Putamen (tissue), 1 donor: ENCODE measurements at places on chromosomes 5 and 9.

DNA sequence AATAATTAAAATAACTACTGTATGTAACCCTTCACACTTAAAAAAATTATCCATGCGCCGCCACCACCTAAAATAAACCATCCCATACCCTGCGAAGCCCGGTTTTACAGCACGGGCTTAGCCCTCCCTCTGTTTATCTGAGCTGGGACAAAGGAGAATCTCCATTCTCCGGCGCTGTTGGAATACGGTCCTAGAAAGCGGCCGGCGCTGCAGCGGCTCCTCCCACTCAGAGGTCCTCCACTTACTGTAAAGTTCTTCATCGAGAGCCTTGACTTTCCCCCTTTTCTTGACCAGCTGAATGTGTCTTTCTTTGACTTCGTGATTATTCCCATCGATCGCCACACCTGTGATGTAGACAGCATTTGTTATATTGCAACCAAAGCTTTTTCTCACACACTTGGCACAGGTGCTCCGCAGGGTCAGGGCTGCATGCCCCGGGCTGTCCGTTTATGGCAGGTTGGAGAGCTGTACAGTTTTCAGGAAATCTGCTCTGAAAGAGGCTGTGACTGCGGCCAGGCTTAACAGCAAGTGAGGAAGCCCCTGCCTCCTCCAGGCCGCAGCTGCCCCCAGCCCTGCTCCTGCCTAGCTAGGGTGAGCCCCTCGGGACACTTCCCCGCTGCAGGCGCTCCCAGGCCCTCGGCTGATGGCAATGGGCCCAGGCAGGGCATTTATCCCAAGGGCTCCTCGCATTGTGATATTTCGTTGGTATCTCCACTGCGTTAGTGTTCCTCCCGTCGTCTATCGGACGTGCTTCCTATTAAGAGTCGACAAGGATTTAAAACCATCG is 16.7 kb downstream of the GFPT2 start:
- DNase-seq = no peak

GRCh38 chr5:122978644-122979297 is 57.8 kb downstream of the PPIC start:
- DNase-seq = no peak

GRCh38 chr9:108474356-108474755 is 381.4 kb downstream of the ACTL7B start:
- DNase-seq = no peak

- DNase-seq = no peak
These were observed 135.1 kb upstream of the TNFAIP8 start for GRCh38 chr5:119220576-119221197.

GRCh38 chr5:76521240-76521758 is 101.9 kb downstream of the F2RL2 start:
- DNase-seq = no peak

GRCh38 chr9:95669253-95669652 is 152.5 kb upstream of the PTCH1 start:
- DNase-seq = no peak

GRCh38 chr5:160021831-160022446 is 13.0 kb downstream of the TTC1 start:
- peak; percentile 66 for DNase-seq

GRCh38 chr9:71875345-71875744 is 35.6 kb downstream of the ABHD17B start:
- no peak for DNase-seq

GRCh38 chr9:97985058-97985861 is 2.1 kb downstream of the ANP32B start:
- DNase-seq = no peak

DNA sequence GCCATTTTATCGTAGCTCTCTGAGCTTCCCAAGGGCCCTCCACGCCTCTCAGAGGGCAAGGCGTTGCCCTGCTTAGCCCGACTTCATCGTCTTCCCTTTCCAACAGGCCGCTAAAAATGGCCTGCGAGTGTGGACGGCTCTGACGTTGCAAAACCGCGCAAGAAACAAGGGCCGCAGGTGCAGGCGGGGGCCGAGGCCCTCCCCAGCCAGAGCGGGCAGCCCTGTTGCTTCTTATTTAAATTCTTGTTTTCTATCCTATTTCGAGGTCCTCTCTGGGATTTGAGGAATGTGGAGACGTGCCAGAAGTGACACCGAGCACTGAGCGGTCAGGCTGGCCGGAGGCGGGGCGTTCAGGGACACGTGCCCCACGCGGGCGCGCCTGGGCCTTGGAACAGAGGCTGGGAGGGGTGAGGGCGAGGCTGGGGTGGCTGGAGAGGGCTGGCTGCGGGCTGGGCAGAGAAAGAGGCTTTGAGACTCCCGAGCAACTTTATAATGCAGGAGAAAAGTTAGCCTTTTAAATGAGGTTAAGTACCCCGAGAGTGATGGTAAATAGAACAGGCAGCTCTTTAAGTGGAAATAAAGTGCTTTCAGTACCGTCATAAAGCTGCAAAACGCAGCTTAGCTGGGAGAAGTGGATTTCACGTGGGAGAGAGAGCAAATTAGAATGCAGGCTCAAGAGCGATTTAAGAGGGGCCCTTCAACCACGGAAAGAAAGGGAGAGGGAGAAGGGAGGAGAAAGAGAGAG is 243.6 kb downstream of the AUH start:
- peak; percentile 48 for DNase-seq

DNA sequence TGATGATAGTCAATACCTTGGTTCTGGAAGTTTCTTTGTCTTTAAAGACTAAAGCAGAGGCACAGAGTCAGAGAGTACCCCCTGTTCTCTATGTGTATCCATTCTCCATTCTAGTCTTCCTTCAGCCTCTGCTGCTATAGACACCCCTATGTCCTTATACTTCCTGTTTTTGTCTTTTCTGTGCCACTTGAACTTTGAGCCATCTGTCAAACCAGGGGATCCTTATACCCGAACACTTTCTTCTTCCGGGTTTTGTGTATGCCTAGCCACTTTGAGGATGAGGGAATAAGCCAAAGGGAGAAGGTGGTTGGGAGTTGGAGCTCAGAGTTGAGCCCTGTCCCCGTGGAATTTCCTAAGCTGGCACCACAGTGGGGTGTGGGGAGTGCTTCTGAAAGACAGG is 61.1 kb upstream of the IL6ST start:
- DNase-seq = no peak

DNA sequence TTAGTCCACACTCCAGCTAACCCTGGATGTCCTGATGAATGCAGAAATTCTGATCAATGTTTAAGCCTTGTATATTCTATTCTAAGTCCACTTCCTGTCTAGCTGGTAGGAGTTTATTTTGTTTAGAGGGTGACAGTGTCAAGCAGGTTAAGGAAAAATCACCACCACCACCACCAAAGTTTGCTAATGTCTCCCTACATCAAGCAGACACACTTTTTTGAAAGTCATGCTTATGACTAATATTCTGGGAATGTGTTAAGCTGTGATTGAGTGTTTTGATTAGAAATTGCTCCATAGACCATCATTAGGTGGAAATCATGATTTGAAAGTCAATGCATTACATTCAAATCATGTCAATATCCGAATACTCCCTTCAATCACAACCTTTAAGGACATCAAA is 1530.1 kb downstream of the MAT2B start:
- peak; percentile 20 for DNase-seq

- DNase-seq = no peak
These were observed 102.1 kb upstream of the DMRT1 start for GRCh38 chr9:739362-739761.

DNA sequence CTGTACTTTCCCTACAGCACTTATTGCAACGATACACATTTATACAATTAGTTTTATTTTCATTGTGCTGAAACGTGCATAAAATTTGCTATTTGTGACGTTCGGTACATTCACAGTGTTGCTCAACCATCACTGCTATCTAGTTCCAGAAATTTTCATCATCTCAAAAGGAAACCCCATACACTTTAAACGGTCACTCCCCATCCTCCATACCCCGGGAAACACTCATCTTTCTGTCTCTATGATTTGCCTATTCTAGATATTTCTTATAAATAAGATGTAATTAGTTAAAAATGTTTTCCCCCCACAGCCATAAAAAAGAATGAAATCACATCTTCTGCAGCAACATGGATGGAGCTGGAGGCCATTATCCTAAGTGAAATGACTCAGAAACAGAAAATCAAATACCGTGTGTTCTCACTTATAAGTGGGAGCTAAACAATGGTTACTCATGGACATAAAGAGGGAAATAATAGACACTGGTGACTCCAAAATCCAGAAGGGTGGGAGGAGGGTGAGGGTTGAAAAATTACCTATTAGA is 40.2 kb upstream of the TEX48 start:
- DNase-seq = no peak

DNA sequence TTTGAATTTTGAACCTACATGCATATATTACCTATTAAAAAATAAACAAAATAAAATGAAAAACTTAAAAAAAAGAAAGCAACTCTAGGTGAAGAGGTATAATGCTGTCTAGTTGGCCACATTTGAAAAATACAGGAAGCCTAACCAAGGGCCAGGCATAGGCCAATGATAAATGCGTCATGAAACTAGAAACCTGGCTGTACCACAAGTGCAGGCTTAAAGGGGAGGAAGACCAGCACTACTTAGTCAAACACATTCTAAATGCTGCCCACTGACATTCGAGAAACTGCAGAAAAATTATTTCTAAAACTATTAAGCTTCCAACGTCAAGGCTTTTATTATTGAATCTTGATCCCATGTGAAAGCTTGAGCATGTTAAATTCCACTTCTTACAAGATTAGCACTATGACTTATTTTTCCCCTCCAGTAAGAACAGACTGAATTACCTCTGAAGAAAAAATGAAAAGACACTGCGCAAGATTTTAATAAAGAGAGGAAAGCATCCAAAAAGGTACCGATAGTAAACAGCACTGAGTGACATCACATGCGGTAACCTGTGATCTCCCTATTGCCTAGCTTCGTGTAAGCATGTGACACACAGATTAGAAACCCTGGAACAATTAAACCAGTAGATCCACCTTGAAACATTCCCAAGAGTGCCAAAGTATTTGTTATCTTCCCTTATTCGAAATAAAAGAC is 16.2 kb downstream of the CDC14B start:
- no peak for DNase-seq

DNA sequence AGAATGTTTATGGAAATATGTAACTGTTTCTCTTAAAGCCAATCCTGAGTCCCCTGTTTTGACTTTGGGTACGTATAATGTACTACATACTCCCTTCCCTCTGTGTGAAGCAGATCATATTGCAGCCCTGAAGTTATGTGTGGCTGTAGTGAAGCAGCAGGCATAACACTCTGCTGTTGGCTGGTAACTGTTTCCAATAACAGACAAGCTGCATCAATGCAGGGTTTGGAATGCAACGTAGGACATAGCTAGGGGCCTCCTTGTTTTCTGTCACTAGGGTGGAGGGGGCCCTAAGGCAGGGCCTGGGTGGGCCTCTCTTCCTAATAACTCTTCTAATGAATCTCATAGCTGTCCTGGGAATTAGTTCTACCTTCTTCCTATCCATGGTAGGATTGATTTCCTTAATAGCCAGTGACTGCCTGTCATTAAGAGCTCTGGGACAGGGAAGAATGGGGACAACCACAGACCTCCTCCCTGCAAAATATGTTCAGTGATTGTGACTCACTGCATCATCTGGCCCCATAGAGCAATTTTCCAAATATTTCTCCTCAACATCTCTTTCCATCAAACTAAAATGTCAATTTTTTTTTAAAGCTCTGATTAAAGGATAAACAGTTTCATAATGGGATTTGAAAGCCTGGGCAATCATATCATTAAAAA is 129.6 kb upstream of the HMHB1 start:
- no peak for DNase-seq

- DNase-seq = no peak
These were observed 1.5 kb downstream of the DIRAS2 start for GRCh38 chr9:90641086-90641485.
